ENCODE measurements at places on chromosomes 1 and 21. TPM values are rescaled to one million over a fixed set of nuclear protein-coding genes. Genes with fewer than 3 reads are reported as not detected.

GRCh38 chr1:193211539-193211938 is 25.1 kb upstream of the B3GALT2 start:
- no peak for DNase-seq

- DNase-seq, result no peak
Observed at GRCh38 chr1:24309762-24310485, 9.2 kb upstream of the GRHL3 start.

The NUCKS1 gene
- polyA plus RNA-seq, result 399 TPM

The ARMH1 gene
- 9.0 TPM for polyA plus RNA-seq

The PDC gene
- 0.07 TPM for polyA plus RNA-seq

The HTR6 gene
- polyA plus RNA-seq, result 2.4 TPM

GRCh38 chr1:182003025-182003725 is 58.3 kb downstream of the ZNF648 start:
- no peak for DNase-seq

DNA sequence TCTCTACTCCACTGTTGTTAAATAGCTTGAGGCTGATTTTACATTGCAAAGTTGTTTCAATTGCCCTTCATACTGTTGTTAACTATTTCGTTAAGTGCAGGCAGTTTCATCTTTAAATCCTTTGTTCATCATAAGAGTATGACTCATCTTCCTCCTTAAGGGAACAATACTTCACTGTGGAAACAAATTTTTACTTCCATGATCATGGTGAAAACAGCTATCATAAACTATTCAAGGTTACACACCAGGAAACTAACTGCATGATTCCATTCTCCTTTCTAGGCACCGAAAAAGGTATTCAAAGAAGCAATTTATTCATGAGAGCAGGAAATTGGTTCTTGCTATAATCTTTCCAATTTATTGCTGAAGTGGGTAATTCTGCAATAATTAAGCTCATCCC is 593.2 kb downstream of the LRRIQ3 start:
- no peak for DNase-seq

- DNase-seq, result no peak
Observed at GRCh38 chr1:62573675-62574074, 23.6 kb upstream of the ANGPTL3 start.

The C2CD4D gene
- 0.23 TPM for polyA plus RNA-seq

The RIMS3 gene
- 1.9 TPM for polyA plus RNA-seq
